Stimulated activated CD4-positive, alpha-beta T cell treated with anti-CD3 and anti-CD28 coated beads, TNF-alpha, amount 100 ng/mL, for 4 hours (primary cell): ENCODE measurements at places on chromosomes 6 and 20.

GRCh38 chr20:10553326-10553984 is 118.3 kb downstream of the SLX4IP start:
- DNase-seq, result no peak

DNA sequence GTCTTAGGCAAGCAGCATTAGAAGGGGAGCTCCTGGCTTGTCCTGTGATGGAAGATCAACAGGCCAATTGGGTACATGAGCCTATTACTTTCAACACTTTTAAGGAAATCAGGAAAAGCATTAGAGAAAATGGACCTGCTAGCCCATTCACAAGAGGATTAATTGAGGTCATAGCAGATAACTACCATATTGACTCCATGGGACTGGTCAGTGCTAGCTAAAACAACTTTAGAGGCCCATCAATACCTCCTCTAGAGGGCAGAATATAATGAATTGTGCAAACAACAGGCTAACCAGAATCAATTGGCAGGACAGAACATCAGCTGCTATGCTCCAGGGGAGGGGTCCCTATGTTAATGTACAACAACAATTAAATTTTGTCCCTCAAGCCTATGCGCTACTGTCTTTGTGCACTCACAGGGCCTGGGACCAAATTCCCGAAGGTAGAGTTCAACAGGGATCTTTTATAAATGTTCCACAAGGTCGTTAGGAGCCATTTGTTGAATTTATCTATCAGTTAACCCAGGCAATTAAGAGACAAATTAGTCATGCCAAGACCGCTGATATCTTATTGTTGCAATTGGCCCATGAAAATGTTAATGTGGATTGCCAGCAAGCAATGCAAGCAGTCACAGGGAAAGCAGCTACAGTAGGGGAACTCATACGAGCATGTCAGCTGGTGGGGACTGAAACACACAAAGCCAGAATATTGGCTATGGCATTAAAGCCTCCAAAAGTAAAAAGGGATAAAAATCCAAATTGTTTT is 106.6 kb upstream of the BTN3A2 start:
- no peak for DNase-seq

DNA sequence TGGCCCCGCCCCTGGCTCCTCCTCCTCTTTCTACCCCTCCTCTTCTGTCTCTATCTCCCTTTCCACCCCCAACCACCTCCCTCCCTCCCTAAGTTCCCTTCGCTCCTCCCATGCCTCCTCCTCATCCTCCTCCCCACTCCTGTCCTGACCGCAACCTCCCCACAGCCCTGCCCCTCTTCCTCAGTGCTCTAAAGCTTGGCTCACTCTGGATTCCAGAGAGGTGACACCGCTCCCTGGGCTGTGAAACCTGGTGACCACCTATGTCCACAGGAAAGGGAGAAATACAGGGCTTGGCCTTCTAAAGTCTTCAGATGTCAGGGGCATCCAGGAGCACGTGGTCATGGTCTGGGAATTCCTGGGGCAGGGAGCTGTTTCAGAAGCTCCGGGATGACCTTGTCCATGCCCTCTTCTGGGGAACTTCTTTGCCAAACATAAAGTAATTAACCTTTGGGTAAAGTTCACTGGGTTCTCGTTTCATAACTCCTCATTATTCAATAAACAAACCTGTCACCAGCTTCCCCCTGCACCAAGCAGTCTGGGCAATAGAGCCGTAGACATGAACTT is 345 bp upstream of the CST5 start:
- DNase-seq, result no peak

- DNase-seq, result no peak
These were observed 192.2 kb upstream of the EXOC2 start for GRCh38 chr6:885051-885590.

DNA sequence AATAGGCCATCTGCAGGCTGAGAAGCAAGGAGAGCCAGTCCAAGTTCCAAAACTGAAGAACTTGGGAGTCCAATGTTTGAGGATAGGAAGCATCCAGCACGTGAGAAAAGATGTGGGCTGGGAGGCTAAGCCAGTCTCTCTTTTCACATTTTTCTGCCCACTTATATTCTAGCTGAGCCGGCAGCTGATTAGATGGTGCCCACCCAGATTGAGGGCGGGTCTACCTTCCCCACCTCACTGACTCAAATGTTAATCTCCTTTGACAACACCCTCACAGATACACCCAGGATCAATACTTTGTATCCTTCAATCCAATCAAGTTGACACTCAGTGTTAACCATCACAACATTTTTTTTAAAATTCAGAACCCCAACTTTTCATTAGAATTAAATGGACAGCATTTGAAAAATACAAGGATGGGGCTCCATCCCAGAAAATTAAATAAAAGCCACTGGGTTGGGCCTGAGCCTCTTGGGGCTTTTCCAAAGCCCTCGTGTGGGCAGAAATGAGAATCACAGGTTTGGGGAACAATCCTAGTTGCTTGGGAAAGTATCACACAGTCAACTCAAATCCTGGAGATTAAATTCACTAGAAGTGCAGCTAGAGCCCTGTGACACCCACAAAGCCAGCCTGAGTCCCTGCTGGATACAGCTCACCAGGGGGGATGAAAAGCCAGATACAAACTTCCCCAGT is 2.2 kb downstream of the CLDN20 start:
- DNase-seq, result no peak

GRCh38 chr20:13486694-13487093 is 152.0 kb downstream of the TASP1 start:
- no peak for DNase-seq
